ENCODE measurements at places on chromosomes 13 and 19.

GRCh38 chr19:1985588-1986356 is 29.7 kb downstream of the BTBD2 start:
- no peak for DNase-seq

GRCh38 chr13:99977334-99977911 is 4.2 kb upstream of the ZIC2 start:
- no peak for DNase-seq

DNA sequence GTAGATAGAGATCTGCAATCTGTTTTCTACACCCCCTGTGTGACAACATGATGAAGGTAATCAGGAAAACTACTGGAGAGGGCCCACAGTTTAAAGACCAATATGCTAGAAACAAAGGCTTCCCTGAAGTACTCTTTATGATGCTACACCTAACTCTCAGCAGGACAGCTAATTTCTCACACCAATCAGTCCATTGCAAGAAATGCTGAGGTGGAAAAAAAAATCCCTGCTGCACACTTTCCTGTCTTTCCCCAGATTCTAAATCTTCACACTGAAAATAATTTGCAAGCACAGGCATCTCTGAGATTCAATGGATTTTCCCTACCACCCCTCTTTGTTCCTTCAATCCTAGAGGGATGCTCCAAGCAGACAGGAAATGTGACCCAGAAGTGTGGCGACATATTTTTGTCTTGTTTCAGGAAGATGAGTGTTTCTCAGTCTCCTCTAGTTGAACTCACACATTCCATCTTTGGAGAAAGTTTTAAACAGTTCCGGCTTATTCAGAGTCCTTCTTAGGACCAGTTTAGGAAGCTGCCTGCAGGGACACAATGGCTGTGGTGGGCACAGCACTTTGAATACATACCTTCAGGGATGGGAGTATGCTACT is 671.6 kb downstream of the DIAPH3 start:
- no peak for DNase-seq

- DNase-seq = no peak
Observed at GRCh38 chr13:107554460-107554859, 660.9 kb downstream of the LIG4 start.

GRCh38 chr13:84290386-84290785 is 408.1 kb upstream of the SLITRK1 start:
- no peak for DNase-seq

GRCh38 chr19:18097993-18098890 is 664 bp downstream of the MAST3 start:
- no peak for DNase-seq

DNA sequence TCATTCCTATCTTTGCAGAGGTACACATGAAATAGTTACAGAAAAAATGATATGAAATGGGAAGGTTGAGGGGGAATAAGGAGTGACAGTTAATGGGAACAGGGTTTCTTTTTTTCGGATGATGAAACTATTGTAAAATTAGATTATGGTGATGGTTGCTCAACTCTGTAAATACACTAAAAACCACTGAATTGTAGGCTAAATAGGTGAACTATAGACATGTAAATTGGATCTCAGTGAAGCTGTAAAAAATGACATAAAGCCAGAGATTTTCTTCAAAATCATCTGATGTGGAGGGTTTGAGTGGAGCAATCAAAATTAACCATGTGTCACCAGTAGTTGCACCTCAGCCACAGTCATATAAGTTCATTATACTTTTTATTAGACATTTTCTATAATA is 6.6 kb upstream of the FLT3 start:
- no peak for DNase-seq

- no peak for DNase-seq
Observed at GRCh38 chr13:39148513-39148961, 110.3 kb downstream of the NHLRC3 start.

DNA sequence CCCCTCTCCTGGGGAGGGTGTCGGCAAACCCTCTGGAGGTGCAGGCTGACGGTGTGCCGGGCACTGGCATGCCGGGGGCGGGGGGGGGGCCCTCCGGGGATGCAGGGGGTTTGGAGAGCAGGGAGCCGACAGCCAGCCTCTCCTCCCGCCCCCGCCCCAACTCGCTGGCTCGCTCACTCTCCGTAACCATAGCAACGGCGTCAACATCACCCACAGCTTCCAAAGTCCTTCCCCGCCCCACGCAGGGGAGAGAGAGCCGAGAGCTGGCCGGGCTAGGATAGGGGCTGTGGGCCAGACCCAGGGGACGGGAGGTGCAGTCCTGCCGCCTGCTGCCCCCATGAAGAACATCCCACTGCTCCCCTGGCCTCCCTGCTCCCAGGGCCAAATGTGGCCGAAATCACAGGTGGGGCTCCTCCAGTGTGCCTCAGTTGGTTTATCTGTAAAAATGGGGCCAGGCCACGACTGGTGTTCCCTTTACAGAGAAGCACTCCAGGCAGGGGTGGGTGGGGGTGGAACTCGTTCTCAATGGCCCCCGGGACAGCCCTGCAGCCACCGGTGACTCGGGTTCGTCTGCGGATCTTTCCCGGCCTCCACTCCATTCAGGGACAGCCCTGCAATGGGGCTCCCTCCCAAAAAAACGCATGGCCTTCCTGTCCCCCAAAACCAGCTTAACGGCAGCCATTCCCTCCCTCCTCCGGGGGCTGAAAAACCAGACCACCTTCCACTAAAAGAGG is 3.2 kb downstream of the KLF16 start:
- DNase-seq = peak; percentile 58

DNA sequence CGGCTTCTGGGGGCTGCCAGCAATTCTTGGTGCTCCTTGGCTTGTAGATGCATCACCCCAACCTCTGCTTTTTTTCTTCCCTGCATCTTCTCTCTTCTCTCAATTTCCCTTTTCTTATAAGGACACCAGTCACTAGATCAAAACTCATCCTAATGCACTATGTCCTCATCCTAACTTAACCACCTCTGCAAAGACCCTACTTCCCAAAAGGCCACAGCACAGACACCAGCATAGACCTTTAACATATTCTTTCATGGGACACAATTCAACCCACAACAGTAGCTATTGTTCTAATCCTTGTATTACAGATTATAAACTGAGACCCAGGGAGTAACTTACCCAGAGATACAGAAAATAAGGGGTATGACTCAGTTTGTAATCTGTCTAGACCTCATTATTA is 47.0 kb downstream of the RUBCNL start:
- no peak for DNase-seq

GRCh38 chr19:11673608-11674041 is 65.1 kb downstream of the ZNF823 start:
- DNase-seq = no peak

GRCh38 chr19:3725640-3726310 is 17.6 kb downstream of the TJP3 start:
- DNase-seq = no peak

DNA sequence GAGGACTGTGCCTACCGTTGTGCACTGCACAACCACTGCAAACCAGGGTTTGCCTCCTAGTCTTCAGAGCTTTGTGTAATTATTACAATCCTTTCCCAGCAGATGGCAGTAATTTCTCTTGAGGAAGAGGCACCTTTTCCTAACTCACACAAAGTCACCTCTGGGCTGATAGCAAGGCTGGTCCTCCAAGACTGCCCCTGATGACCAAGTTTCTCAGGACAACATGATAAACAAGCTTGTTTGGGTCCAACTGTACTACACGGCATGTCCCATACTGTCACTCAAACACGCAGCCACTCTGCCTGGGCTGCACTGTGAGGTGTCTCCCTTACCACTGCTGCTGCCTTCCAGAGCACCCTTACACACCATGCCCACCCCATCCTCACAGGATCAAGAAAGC is 39.3 kb downstream of the RFXAP start:
- DNase-seq = no peak

GRCh38 chr19:44344255-44344654 is 12.2 kb downstream of the ZNF112 start:
- no peak for DNase-seq

DNA sequence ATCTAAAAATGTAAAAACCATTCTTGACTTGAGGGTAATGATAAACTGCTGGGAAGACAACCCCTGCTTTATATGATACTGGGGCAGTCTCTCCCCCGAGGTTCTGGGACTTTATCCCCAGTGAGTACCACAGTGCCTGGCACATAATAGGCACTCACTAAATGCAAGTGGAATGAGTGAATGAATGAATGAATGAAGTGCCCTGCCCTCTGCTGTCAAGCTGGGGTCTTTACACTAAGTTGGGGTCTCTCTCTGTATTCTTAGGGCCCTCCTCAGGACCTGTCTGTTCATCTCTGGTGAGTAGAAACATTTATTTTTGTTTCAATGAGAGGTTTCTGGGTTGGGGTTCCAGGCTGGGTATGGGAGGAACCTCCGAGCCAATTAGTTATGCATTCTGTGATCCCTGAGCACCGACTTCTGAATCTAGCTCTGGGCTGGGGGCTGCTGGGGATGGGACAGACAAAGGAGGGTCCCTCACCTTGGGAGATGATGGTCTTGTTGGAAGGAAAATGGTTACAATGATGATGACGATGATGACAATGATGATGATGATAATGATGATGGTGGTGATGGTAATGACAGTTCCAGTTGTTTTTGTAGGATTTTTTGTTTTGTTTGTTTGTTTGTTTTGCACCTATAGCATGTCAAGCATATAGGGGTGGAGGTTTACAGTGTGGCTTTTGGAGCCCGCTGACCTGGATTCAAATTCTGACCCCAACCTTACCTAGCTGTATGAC is 44.3 kb upstream of the ADGRE1 start:
- no peak for DNase-seq

DNA sequence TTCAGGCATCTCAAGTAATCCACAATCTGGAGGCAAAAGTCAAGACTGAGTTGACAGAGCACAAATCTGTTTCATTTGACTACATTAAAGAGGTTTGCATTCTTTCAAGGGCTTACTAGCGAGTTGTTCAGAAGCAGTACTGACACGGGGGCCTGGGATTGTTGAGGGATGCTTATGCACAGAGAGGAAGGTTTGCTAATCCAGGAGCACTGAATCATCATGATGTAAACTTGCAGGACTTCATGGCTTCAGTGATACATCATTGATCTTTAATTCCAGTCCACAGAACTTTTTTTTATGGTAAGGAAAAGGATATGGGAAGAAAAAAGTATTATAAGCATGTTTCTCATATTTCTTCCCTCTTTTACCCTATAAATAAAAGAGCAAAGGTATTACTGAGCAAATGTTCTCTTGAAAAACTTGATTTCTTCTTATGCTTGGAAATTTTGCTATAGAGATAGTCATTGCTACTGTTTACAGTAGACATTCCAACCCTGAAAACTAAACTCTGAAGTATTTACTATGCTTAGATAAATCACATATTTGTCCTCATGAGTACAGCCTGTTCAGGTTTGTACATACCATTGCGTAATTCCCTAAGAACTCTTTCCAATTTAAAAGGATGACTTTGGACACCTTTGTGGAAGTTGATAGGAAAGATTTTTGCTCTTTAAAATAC is 65.8 kb upstream of the KPNA3 start:
- no peak for DNase-seq

DNA sequence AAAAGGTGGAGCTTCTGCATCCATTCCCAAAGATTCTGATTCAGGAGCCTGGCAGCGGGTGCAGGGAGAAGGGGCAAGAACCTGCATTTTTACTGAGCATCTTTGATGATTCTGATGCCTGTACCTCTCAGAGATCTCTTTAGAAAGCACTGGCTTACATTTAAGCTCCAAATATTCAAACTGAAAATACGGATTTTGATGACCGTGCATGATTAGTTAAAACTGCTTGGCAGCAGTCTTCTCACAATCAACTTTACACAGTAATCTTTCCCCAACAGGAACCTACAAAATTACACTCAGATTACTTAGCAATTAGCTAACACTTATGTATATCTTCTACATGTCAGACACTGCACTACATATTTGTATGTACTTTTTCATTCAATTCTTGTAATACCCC is 108.9 kb downstream of the DOCK9 start:
- no peak for DNase-seq

DNA sequence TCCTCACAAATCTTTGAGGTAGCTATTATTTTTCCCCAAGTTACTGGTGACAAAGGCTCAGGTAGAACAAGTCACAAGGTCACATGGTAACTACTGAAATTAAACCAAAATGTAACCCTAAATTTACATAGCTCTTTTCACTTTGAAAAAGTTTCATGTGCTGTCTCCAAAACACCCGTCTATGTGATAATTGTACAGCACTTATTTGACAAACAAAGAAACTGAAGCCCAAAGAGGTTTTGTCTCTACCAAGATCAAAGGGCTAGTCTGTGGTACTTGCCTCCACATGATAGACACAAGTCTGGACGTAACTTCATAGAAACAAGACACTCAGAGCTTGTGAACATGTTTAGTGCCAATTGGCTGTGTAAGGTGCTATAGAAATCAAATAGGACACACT is 108.3 kb downstream of the SACS start:
- DNase-seq = no peak

GRCh38 chr13:77620138-77620537 is 77.3 kb upstream of the SLAIN1 start:
- no peak for DNase-seq

GRCh38 chr19:32498648-32499200 is 82.3 kb upstream of the PDCD5 start:
- DNase-seq = no peak

Measured in T-helper 2 cell (primary cell).